ENCODE measurements at places on chromosomes 16 and 17.

DNA sequence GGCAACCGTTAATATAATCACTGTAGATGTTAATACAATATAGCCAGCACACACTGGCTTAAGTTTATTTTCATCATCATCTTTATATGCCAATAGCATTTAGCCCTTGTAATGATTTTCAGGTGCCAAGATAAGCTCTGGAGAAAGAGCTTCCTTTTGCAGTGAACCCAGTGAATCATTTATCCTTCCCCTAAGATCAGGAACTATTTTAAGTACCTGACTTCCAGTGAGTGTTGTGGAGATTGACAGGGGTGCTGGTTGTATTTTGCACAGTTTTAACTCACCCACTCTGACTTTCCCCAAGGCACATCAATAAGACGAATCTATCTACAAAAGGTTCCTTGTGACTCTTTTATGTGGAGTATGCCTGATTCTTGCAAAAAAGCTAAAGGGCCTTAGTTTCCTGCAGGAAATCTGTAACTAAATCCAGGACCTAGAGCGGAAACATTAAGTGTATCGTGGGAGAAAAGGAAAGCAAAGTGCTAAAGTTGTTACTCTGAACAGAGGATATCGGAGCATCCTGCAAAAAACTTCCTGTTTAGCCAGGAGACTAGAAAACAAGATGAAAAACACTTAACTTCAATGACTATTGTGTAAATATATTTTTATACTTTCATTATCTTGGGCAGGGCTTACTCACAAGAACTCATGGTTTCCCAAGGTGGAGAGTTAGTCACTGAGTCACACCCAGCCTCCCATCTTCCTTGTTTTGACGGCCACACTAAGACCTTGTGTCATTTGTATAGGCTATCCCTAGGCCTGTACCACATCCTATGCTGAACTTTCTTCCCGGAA lies 183.6 kb downstream of the MAP2K6 start:
- DNase-seq: no peak

GRCh38 chr17:17033466-17033865 lies 8.8 kb upstream of the MPRIP start:
- no peak for DNase-seq

- DNase-seq: peak; percentile 6
Observed at GRCh38 chr17:74960570-74961342, 11.8 kb downstream of the HID1 start.

- no peak for DNase-seq
Observed at GRCh38 chr17:42521036-42521435, 15.0 kb upstream of the NAGLU start.

- DNase-seq: no peak
Observed at GRCh38 chr16:46789499-46790414, 41.2 kb downstream of the C16orf87 start.

DNA sequence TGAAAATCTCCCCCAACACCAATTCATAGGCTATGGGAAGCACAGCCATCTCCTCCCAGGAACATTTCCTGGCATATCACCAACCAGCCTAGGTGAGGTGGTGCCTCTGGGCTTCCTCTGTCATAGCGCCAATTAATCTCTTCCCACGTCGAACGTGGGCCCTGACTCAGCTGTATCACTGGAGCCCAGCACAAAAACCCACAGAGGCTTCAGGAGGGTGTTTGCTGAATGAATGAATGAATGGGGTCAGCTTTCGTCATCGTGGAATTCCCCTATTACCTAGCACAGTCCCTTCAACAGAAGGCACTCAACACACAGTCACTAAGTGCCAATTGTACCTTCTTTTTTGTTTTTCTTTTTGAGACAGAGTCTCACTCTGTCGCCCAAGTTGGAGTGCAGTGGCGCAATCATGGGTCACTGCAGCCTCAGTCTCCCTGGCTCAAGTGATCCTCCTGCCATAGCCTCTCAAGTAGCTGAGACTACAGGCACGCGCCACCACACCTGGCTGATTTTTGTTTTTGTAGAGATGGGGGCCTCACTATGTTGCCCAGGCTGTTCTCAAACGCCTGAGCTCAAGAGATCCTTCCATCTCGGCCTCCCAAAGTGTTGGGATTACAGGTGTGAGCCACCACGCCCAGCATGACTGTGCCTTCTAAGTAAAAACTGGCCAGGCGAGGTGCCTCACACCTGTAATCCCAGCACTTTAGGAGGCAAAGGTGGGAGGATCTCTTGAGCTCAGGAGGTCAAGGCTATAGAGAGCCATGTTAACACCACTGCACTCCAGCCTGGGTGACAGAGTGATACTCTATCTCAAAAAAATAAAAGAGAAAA lies 4.1 kb downstream of the ZNF688 start:
- no peak for DNase-seq

DNA sequence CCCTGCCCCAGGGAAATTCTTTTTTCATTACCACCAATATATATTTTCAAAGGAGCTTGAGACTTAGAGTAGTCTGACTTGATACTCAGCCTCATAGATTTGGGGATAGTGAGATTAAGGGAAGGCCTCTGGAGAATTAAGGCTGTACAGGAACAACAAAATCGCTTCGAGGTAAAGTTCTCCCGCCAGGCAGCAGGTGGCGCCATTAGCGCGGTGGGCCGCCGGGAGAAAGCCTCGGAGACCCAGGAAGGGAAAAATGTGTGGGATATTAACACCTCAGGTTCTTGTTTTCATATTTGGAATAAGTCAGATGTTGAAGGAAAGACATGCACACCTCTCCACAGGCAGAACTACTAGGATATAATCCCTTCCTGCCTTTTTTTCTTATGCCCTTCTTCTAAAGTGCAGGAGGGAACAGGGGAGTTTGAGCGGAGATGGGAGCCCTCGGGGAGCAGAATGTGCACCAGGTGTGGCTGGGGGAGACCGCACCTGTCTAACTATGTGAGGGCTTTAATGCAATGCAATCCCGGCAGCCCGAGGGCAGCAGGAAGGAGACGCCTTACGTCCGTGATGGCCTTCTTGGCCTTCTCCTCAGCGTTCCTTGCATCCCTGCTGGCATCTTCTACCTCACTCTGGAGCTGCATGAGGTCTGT lies 25.9 kb downstream of the MYH3 start:
- no peak for DNase-seq

- no peak for DNase-seq
Observed at GRCh38 chr16:617855-618254, 12.9 kb upstream of the WFIKKN1 start.

GRCh38 chr16:81436386-81436785 lies 8.2 kb upstream of the CMIP start:
- no peak for DNase-seq

All from AG04450 (cell line).